ENCODE measurements at places on chromosomes 5 and 9.

- no peak for DNase-seq
Observed at GRCh38 chr9:15738011-15738410, 185.2 kb downstream of the CCDC171 start.

GRCh38 chr9:133238272-133238850 is 29.3 kb upstream of the OBP2B start:
- peak; percentile 77 for DNase-seq

DNA sequence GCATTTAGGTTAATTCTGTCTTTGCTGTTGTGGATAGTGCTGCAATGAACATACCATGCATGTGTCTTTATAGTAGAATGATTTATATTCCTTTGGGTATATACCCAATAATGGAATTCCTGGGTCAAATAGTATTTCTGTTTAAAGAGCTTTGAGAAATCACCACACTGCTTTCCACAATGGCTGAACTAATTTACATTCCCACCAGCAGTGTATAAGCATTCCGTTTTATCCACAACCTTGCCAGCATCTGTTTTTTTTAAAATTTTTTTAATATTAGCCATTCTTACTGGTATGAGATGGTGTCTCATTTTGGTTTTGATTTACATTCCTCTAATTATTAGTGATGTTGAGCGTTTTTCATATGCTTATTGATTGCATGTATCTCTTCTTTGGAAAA is 15.5 kb upstream of the TARS1 start:
- no peak for DNase-seq

- no peak for DNase-seq
Observed at GRCh38 chr5:136174021-136174659, 18.8 kb downstream of the SMIM32 start.

GRCh38 chr5:146042628-146043279 is 62.6 kb downstream of the PLAC8L1 start:
- no peak for DNase-seq

DNA sequence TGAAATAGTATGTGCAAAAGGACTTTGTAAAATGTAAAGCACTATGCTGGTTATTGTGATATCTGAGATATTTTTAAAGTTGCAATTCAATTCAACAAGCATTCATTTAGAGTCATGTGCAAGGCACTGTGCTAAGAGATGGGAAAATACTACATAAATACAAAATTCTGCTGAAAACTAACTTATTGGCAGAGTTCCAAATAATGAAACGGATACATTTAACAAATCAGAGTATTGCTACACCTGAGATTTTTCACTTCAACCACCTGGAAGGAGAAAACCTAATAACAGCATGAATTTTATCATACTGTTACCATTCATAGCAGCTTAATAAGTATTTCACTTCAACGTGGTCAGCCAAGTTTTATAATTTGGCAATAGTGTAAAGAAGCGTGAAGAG is 6.1 kb upstream of the CTNNAL1 start:
- no peak for DNase-seq

- DNase-seq = no peak
Observed at GRCh38 chr9:7935681-7936080, 136.1 kb upstream of the DMAC1 start.

DNA sequence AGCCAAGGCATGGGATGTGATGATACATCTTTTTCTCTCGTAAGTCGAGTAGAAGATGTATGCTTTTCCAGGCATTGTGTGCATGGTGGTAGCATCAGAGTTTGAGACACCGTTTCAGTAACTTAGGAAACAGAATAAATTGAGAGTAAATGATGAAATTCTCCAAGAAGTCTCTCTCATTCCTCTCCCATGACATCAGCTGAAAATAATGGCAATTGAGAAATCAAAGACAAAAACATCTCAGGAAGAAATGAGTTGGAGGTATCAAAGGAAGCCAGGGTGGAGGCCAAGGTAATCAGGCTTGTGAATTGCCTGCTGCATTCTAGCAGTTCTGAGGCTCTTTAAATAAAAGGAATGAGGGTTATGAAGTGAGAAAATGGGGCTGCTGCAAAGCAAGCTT is 53.9 kb downstream of the SGCD start:
- no peak for DNase-seq

DNA sequence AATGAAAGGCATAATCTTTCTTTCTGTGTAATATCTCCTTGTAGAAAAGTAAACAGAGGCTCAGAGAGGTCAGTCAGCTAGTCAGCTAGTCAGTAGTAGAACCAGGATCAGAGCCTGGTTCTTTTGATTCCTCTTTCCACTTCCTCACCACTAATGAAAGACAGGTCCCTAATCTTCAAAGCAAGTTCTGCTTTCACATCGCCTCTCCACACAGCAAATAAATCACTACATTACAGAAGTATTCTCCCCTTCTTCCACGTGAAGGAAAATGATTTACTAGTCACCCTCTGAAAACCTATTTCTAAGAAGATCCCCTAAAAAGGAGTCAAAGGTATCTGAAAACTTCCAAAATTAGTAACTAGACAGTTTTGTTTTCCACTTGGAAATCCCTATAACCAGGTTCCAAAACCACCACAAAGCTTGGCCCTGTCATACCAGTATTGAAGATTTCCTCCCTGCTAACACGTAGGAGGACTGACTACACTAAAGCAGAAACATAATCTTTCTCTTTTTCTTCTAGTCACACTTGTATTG is 140.5 kb upstream of the TARS1 start:
- DNase-seq = no peak

DNA sequence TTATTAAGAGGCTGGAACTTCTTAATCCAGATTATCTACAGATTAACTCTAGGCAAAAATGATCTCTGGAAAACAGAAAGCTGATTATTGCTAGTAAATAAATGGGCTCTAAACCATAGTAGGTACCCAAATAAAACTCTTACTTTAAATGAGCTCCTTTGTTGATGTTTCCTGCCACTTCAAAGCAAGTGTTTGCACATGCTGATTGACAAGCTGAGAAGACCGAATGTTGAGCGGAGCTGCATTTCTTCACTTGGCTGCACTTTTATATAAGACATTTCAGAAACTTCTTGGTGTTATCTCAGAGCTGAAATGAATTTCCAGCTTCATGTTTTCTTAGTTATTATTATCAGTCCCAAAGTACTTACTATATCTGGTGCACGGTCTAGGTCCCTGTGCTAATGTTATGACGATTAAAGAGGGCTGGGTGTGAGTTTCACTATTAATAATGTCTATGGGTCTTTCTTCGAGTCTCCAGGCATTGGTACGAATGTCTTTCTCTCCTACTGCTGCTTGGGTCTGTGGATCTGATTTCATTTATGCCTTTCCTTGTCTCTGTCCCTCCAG is 58.6 kb upstream of the CTXN3 start:
- no peak for DNase-seq

- no peak for DNase-seq
Observed at GRCh38 chr9:70571258-70571657, 156.8 kb upstream of the KLF9 start.

DNA sequence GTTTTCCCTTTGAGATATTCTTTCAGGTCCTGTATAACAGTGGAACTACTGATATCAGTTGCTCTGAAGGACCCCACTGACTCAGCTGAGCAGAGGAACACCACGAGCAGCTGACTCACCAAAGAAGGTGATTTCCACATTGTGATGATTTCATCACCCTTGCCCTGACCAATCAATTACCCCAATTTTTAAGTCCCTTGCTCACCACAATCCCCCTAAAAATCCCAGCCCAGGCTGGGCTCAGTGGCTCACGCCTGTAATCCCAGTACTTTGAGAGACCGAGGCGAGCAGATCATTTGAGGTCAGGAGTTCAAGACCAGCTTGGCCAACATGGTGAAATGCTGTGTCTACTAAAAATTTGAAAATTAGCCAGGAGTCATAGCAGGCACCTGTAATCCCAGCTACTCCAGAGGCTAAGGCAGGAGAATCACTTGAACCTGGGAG is 125.3 kb upstream of the ABCA1 start:
- DNase-seq = peak; percentile 70

DNA sequence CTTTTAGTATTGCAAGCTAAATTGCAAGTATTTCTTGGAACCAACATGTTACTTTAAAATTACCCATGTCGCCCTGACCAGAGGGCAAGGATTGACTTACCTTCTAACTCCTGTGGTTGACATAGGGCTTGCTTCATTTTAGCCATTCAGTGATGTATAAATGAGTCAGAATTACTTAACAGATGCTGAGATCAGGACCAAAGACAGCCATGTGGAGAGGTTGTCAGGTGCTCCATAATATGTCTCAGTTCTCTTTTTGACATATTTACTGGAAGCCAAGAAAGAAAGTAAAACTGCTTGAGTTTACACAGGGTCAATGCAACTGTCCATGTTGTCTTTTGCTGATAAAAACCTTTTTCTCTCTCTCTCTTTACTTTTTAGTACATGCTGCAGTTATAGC is 33.2 kb downstream of the F2RL2 start:
- no peak for DNase-seq

DNA sequence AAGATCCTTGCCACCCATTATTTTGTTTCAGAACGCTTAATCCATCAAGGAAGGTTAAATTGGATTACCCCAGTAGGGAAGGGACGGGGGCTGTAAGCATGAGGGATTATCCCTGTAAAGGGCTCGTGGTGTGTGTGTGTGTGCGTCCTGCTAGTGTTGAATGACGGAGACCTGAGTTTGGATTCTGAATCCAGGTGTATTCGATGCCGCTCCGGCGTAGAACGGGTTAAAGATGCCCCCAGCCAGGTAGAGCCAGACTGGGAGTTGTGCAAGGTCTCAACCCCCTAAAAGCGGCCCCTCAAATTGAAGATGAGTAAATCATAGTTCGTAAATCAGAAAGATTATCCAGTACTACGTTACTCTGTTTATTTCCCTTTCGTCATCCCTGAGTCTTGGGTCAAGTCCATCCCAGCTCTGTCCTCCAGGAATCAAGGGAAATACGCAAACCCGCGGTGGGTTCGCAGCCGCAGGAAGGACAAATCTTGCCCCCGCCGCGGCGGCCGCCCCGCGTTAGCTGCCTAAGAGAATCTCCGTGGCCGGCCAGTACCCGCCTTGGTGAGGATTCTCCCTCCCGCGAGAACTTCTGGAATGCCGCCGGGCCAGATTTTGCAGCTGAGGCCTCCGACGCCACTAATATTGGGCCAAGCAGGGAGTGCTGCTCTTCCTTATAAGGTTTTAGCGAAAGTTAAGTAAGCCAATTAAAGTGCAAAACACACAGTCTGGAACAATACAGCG is 586 bp upstream of the MTAP start:
- DNase-seq = peak; percentile 43

DNA sequence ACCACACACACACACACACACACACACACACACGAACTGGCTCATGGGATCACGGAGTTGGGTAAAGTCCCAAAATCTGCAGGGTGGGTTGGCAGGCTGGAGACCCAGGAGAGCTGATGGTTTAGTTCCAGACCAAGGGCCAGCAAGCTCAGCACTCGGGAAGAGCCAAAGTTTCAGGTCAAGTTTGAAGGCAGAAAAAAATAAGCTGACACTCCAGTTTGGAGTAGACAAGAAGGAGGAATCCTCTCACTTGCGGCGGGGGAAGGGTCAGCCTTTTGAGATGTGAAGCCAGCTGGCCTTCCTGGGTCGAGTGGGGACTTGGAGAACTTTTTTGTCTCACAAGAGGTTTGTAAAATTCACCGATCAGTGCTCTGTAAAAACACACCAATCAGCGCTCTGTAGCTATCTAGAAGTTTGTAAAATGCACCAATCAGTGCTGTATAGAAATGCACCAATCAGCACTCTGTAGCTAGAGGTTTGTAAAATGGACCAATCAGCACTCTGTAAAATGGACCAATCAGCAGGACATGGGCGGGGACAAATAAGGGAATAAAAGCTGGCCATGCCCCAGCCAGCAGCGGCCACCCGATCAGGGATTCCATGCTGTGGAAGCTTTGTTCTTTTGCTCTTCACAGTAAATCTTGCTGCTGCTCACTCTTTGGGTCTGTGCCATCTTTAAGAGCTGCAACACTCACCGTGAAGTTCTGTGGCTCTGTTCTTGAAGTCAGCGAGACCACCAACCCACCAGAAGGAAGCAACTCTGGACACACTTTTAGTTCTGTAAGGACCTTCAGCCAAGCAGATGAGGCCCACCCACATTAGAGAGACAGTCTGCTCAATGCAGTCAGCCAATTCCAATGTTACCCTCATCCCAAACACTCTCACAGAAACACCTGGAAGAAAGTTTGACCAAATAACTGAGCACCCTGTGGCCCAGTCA is 37.8 kb upstream of the UNC5A start:
- peak; percentile 13 for DNase-seq
